ENCODE measurements at places on chromosomes 1 and 21. TPM values are rescaled to one million over a fixed set of nuclear protein-coding genes. Genes with fewer than 3 reads are reported as not detected.

Gene OR2T11
- total RNA-seq, result not detected

GRCh38 chr1:191895462-191896058, 262.7 kb upstream of the RGS18 start:
- no peak for DNase-seq
- H3K27me3 ChIP-seq, result no peaks in the 10 kb centered on the region
- no peaks in the 10 kb centered on the region for H3K36me3 ChIP-seq
- H3K4me3 ChIP-seq, result no peak overlapping the region
- no peaks in the 10 kb centered on the region for H3K4me1 ChIP-seq
- no peak overlapping the region for H3K27ac ChIP-seq

DNA sequence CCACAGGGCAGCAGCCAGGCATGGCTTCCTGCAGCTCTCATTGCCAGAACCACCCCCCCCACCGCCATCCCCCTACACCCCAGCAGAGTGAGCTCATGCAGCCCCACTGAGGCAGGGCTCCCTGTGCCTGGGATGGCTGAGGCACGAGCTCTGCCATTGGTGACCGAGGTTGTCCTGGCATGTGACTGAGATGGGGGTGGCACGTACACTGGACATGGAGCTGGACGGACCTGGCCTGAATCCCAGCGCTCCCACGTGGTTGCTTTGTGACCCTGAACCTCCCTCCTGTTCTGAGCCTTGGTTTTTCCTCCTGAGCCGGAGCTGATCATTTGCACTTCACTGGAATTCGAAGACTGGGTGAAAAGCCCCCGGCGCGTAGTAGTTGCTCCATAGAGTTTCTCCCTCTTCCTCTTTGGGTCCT, 28.3 kb downstream of the ALPL start:
- DNase-seq, result no peak
- H3K36me3 ChIP-seq, result no peaks in the 10 kb centered on the region
- H3K4me1 ChIP-seq, result peaks cover 9% of the 10 kb centered on the region
- H3K27me3 ChIP-seq, result no peaks in the 10 kb centered on the region
- no peak overlapping the region for H3K4me3 ChIP-seq

GRCh38 chr1:179206812-179207211, 22.7 kb downstream of the ABL2 start:
- no peaks in the 10 kb centered on the region for H3K36me3 ChIP-seq
- H3K27me3 ChIP-seq, result no peaks in the 10 kb centered on the region
- H3K27ac ChIP-seq, result peak overlapping the region; percentile 49
- DNase-seq, result no peak
- peaks cover 26% of the 10 kb centered on the region for H3K4me1 ChIP-seq

DNA sequence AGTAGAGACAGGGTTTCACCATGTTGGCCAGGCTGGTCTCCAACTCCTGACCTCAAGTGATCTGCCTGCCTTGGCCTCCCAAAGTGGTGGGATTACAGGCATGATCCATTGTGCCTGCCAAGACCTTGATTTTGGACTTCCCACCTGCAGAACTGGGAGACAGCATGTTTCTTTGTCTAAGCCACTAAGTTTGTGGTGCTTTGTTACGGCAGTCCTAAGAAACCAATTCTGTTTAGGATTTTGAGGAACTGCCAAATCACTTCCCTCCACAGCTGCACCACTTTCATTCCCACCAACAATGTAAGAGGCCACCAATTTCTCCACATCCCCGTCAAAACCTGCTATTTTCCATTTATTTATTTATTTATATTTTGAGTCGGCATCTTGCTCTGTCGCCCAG, 46.1 kb downstream of the CHAF1B start:
- peaks cover 7% of the 10 kb centered on the region for H3K27me3 ChIP-seq
- no peak overlapping the region for H3K4me3 ChIP-seq
- H3K27ac ChIP-seq, result no peak overlapping the region
- no peak for DNase-seq

DNA sequence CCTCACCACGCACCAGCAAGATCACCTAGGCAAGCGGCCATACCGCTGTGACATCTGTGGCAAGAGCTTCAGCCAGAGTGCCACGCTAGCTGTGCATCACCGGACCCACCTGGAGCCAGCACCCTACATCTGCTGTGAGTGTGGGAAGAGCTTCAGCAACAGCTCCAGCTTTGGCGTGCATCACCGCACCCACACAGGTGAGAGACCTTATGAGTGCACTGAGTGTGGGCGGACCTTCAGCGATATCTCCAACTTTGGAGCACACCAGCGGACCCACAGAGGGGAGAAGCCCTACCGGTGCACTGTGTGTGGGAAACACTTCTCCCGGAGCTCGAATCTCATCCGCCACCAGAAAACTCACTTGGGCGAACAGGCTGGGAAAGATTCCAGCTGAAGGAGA, 5.0 kb downstream of the ZNF691 start:
- no peak for DNase-seq
- peaks cover 46% of the 10 kb centered on the region for H3K36me3 ChIP-seq
- no peaks in the 10 kb centered on the region for H3K27me3 ChIP-seq
- no peak overlapping the region for H3K27ac ChIP-seq
- H3K4me3 ChIP-seq, result no peak overlapping the region
- H3K4me1 ChIP-seq, result peaks cover 14% of the 10 kb centered on the region

- peaks cover 2% of the 10 kb centered on the region for H3K4me1 ChIP-seq
- DNase-seq, result no peak
- no peak overlapping the region for H3K4me3 ChIP-seq
- peaks cover 17% of the 10 kb centered on the region for H3K27me3 ChIP-seq
- no peak overlapping the region for H3K27ac ChIP-seq
Observed at GRCh38 chr1:114216431-114217173, 62.9 kb upstream of the SYT6 start.

- peaks cover 25% of the 10 kb centered on the region for H3K27me3 ChIP-seq
- no peak for DNase-seq
- no peak overlapping the region for H3K4me3 ChIP-seq
- H3K36me3 ChIP-seq, result no peaks in the 10 kb centered on the region
- peak overlapping the region; percentile 91 for H3K27ac ChIP-seq
Observed at GRCh38 chr1:203379825-203380224, 28.9 kb upstream of the FMOD start.

DNA sequence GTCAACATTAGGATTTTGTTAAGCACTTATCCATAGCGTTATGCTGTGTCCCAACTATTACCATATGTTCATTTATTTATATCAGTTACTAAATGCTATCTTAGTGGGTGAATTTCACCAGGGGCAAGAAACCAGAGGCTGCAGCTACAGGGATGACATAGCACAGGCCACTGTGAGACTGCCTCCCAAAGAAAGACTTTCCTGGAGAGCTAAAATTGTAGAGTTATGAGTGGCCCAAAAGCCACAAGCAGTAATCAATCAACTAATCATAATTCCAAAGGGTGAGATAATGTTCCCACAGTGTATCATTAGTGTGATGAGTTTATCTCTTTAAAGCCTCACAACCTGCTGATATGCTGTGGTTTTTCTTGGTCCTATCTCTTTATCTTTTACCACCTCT, 3.8 kb upstream of the TGFB2 start:
- peaks cover 14% of the 10 kb centered on the region for H3K4me1 ChIP-seq
- peaks cover 9% of the 10 kb centered on the region for H3K27me3 ChIP-seq
- DNase-seq, result no peak
- H3K36me3 ChIP-seq, result no peaks in the 10 kb centered on the region

DNA sequence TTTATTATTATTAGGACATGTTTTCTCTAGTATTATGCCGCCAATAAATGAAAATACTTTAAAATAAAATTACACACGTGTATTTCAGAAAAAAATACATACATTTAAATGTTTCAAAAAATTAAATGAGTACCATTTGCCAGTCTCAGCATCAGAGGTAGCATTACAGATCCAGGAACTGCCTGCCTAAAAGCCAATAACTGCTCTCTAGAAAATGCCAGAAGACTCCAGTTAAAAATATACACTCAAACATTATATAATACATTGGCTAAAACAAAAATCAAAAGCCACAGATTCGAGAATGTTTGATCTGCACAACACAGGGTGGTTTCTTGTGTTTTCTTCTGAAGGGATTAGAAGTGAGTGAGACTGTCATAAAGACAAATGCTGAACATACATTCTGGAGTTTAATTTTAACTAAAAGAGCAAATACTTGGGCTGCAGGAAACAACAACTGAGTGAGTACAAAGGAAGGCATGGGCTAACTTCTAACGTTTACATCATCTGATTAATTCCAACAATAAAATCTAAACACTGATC, 105.5 kb downstream of the RERE start:
- H3K4me3 ChIP-seq, result peak overlapping the region; percentile 7
- DNase-seq, result no peak
- peaks cover 2% of the 10 kb centered on the region for H3K36me3 ChIP-seq
- H3K4me1 ChIP-seq, result peaks cover 37% of the 10 kb centered on the region
- no peaks in the 10 kb centered on the region for H3K27me3 ChIP-seq
- H3K27ac ChIP-seq, result peak overlapping the region; percentile 84

Gene MYCL
- 25.0 TPM for total RNA-seq

GRCh38 chr1:57206038-57206437, 217.8 kb downstream of the DAB1 start:
- DNase-seq, result no peak
- H3K27me3 ChIP-seq, result peaks cover 7% of the 10 kb centered on the region
- no peaks in the 10 kb centered on the region for H3K36me3 ChIP-seq
- peaks cover 5% of the 10 kb centered on the region for H3K4me1 ChIP-seq
- no peak overlapping the region for H3K4me3 ChIP-seq
- no peak overlapping the region for H3K27ac ChIP-seq

- no peak for DNase-seq
- H3K4me3 ChIP-seq, result no peak overlapping the region
- H3K27me3 ChIP-seq, result no peaks in the 10 kb centered on the region
- no peaks in the 10 kb centered on the region for H3K36me3 ChIP-seq
Observed at GRCh38 chr21:17660862-17661261, 48.2 kb upstream of the BTG3 start.

DNA sequence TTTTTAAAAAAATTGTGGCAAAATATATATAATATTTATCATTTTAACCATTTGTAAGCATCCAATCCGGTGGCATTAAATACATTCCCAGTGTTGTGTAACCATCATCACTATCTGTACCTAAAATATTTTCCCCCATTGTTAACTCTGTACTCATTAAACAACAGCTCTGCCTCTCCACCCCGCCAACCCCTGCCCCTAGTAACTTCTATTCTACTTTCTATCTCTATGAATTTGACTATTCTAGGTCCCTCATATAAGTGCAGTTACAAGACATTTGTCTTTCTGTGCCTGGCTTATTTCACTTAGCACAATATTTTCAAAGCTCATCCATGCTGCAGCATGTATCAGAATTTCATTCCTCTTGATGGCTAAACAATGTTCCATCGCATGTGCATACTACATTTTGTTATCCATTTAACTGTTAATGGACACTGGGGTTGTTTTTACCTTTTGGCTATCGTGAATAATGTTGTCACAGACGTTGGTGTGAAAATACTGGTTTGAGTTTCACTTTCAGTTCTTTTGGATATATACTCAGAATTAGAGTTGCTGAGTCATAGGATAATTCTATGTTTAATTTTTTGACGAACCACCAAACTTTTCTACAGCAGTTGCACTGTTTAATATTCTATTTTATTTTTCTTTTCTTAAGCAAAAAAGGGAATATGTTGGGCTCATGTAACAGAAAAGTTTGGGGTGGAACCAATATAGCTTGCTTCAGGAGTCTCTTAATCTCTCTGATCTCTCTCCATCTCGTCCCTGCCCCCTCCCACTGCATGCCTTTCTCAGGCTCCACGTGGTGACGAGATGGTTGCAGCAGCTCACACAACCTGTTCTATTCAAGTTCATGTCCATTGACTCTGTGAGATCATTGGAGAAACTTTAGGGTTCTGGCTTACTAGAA, 25.2 kb upstream of the RCAN1 start:
- no peak for DNase-seq
- H3K27ac ChIP-seq, result no peak overlapping the region
- no peaks in the 10 kb centered on the region for H3K4me1 ChIP-seq
- no peaks in the 10 kb centered on the region for H3K36me3 ChIP-seq
- H3K4me3 ChIP-seq, result no peak overlapping the region
- H3K27me3 ChIP-seq, result peaks cover 12% of the 10 kb centered on the region

GRCh38 chr1:91798740-91799139, 87.2 kb downstream of the TGFBR3 start:
- peaks cover 3% of the 10 kb centered on the region for H3K36me3 ChIP-seq
- H3K27me3 ChIP-seq, result no peaks in the 10 kb centered on the region
- H3K4me1 ChIP-seq, result peaks cover 27% of the 10 kb centered on the region
- no peak overlapping the region for H3K4me3 ChIP-seq
- H3K27ac ChIP-seq, result no peak overlapping the region
- no peak for DNase-seq

GRCh38 chr1:95017775-95018174, 55.0 kb downstream of the ALG14 start:
- no peak overlapping the region for H3K4me3 ChIP-seq
- no peak for DNase-seq
- peaks cover 44% of the 10 kb centered on the region for H3K4me1 ChIP-seq
- no peaks in the 10 kb centered on the region for H3K36me3 ChIP-seq

DNA sequence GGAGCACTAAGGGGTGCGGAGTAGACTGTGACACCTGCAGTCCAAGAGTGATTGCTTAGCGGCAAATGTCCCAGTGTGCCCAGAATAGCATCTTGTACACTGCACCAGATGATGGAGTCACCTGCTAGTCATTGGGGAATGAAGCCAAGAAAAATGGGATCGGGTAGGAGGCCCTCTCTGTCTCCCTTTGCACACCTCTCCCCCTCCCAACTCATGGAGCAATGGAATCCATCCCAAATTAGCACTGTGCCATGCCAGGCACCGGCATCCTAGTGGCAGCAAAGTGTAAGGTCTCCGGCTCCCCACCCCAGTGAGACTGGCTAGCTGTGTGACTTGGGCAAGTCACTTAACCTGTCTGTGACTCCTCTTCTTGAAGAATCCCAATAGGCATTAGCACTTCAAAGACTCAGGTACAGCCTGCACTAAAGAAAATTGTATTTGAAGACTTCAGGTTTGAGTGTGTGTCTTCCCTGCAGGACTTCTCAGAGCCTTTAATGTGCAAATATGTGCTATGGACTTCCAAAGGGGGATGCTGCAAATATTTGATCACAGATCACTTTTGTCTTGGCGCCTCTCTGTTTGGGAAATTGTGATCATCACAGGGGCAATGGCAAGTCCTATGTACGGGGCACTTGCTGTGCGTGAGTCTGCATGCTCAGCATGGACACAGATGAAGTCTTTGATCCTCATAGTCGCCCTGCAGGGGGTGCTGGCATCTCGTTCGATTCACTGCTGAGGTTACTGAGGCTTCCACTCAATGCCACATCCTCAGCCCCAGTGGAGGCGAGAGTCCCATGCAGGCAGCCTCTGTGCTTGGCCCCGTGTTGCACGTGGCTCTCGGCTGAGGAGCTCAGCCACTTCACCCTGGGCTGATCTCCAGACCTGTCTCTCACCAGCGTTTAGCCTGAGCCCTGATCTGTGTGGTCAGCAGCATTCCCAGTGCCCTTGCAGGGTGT, 272.9 kb upstream of the C1orf174 start:
- DNase-seq, result no peak
- H3K27ac ChIP-seq, result no peak overlapping the region
- peaks cover 46% of the 10 kb centered on the region for H3K27me3 ChIP-seq
- H3K4me3 ChIP-seq, result no peak overlapping the region

DNA sequence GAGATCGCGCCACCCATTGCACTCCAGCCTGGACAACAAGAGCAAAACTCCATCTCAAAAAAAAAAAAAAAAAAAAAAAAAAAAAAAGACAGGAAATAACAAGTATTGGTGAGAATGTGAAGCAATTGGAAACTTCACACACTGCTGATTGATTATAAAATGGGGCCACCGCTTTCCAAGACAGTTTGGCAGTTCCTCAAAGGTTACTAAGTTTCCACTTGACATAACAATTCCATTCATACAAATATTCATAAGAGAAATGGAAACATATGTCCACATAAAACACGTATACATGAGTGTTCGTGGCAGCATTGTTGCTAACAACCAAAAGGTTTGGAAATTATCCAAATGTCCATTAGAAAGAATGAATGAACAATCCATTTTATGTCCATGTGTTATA, 26.3 kb downstream of the USP24 start:
- H3K4me1 ChIP-seq, result peaks cover 2% of the 10 kb centered on the region
- DNase-seq, result no peak
- no peak overlapping the region for H3K27ac ChIP-seq
- H3K36me3 ChIP-seq, result peaks cover 19% of the 10 kb centered on the region
- no peaks in the 10 kb centered on the region for H3K27me3 ChIP-seq

Data from mesothelial cell of epicardium (in vitro differentiated cells).